Activated T-helper 1 cell treated with anti-CD3 and anti-CD28 coated beads, Interleukin-12 subunit alpha, Interleukin-12 subunit beta, Interleukin-2, Interleukin-4 antibody, amounts not matched to agents 30 ng/mL and 10 ng/mL and 1 ng/mL, durations not matched to agents 14 hours and 24 hours and 36 hours (primary cell): ENCODE measurements at places on chromosomes 16 and 17. TPM values are rescaled to one million over a fixed set of nuclear protein-coding genes. Genes with fewer than 3 reads are reported as not detected.

Gene GLP2R
- not detected in 2 replicates for total RNA-seq

DNA sequence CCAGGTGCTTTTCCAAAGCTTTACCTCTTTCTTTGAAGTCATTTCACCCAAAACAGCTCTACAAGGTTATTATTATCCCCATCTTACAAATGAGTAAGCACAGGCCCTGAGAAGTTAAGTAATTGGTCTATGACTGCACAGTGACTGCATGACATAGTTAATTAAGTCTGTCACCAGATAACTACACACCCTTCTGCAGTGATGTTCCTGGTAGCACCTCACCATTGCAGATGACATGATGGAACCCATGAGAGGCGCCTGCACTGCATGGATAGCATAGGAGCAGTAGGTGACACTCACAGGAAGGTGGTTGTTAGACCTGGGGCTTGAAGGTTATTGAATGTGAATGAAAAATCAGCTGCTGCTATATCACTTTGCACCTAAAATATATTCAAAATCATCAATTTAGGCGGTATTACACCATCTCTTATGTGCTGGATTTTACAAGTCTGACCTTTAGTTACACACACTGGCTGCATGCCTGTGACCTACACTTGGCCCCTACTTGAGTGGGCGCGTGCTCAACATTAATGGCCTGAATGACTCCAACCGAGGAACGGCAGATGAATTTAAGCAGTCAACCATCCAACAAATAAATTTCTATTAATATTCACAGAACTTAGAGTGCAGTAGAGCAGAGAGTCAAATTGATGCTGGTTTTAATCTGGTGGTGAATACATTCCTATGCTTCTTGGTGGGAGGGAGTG lies 239.6 kb downstream of the CDH11 start:
- no peak for DNase-seq

Gene G6PC3
- total RNA-seq: 33.5 and 34.9 TPM in 2 replicates

DNA sequence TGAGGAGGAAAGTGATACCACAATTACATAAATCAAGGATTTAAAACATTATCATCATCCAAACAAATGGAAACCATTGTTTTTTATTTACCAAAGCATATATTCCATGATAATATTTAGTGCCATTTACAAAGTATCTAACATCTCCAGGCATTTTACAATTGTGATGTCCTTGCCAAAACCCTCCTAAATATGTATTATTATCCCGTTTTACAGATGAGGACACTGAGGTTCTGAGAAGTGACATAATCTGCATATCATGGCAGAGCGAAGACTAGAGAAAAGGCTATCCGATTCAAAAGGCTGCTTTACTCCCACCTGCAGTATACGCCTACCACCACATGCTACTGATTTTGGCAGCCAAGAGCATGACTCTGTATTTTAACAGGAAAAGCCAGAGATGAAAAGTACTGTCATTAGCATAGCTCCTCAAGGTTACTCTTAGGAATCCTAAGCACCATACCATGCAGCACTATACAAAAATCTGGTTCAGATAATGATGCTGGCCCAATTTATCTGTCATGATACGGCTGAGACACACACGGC lies 301.4 kb downstream of the CA10 start:
- DNase-seq: no peak

DNA sequence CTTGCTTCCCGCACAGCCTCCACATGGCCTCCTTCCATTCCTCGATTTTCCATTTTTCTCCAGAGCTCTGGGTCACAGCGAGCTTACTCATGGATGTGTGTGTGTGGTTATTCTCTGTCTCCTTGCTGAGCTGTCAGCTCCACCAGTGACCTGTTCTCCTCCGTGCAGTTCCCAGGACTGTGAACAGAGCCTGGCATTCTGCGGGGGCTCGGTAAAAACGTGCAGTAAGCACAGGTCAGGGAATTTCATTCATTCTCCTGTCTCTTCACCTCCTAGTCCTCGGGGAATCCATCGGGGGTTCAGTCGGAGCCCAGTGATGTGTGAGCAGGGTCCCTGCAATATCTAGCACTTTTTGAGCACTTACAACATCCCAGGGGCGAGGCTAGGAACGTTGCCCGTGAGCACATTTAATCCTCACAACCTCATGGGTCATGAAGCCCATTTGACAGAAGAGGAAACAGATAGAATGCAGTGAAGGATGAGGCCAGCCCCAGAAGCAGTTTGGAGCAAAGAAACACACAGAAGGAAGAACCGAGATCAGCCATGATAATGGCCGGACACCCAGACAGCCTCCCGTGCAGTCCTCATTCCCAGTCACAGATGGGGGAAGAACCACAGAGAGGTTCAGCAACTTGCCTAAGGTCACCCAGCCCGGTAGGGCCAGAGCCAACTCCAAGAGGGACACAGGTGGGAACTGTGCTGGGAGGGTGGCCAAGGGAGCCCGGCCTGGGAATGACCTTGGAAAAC lies 183.2 kb upstream of the GSE1 start:
- no peak for DNase-seq

- no peak for DNase-seq
Measured at GRCh38 chr17:62737513-62737912, 70.6 kb downstream of the MARCHF10 start.
